ENCODE measurements at places on chromosomes 1 and 21.
A peak's percentile ranks its signal among the peaks of the same experiment; 100 is the strongest.

GRCh38 chr1:233625510-233625981 is 11.6 kb downstream of the KCNK1 start:
- DNase-seq = no peak

DNA sequence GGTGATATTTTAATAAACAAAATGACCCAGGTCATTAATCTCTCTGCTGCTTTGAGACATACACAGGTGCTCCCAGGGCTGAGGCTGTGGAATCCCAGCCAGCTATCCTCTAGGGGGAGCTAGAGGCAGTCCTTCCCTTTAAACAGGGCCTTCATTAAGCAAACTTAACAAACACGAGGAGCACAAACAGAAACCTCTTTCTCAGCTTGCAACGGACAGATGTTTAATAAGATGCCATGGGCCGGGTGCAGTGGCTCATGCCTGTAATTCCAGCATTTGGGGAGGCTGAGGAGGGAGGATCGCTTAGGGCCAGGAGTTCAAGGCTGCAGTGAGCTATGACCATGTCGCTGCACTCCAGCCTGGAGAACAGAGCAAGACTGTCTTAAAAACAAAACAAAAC is 106.7 kb downstream of the HIVEP3 start:
- peak; percentile 73 for DNase-seq

GRCh38 chr1:107140703-107141490 is at the start of gene NTNG1:
NTNG1 (plus strand) TSS chr1:107141039.
- no peak for DNase-seq

DNA sequence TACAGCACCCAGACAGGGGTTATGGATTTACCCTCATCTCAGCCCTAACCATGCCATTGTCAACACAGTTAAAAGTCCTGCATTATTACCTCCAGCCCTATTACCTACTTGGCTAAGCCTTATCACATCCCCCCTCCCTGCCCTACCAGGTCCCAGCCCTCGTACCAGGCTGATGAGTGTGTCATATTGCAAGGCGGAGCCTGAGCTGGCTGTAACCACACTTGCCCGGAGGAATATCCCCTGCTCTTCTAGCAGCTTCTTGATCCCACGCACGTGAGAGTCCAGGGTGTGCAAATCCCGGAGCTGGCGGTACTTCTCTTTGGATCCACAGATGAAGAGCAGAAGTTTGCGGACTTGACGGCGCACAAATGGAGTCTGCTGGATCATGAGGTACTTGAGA is 87.4 kb downstream of the UBR4 start:
- no peak for DNase-seq

DNA sequence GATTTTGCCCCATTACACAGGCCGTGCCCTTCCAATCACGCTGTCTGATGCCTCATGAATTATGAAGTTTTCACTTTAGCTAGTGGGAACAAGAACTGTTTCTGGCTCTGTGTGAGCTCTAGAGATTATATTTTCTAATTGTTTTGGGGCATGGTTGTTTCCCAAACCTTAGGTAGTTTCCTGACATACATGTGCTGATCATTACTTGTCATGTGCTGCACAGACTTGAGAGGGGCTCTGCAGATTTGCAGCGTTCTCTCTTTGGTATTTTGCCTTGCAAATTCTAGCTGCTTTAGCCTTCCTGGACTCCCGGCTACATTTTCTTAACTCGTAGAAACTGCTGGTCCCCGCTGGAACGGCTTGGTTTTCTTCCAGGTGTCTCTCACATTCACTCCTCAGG is 142.1 kb upstream of the IVNS1ABP start:
- DNase-seq = no peak

- no peak for DNase-seq
These were observed 95.5 kb upstream of the TMPRSS2 start for GRCh38 chr21:41603476-41603875.

DNA sequence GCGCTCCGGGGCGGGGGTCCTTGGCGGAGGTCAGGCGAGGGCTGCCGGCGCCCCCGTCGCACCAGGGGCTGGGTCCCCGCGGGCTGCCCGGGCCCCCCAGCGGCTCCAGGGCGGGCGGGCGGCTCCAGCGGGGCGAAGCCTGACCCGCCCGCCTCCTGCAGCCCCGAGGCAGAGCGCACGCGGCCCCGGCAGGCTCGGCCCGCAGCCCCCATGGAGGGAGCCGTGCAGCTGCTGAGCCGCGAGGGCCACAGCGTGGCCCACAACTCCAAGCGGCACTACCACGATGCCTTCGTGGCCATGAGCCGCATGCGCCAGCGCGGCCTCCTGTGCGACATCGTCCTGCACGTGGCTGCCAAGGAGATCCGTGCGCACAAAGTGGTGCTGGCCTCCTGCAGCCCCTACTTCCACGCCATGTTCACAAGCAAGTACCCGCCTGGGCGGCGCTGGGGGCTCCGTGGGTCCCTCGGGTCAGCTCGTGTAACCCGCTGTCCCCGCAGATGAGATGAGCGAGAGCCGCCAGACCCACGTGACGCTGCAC is 817 bp downstream of the KLHL17 start:
- no peak for DNase-seq

DNA sequence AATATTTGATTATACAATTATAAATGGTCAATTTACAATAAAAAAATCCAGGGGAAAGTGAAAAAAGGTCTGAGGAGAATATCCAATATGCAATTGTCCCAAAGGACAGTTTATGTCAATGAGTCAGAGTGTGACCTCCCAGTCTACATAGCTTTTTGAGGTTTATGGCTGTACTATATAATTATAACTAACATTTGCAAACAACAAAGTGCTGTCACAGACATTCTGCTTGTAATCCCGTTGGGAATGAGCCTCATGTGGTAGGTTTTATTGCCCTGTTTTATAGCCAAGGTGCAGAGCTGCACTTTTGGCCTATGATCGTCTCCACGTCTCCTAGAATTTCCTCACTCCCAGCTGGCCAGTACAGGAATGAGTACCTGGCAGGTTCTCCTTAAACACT is 103.8 kb downstream of the ADSS2 start:
- no peak for DNase-seq

DNA sequence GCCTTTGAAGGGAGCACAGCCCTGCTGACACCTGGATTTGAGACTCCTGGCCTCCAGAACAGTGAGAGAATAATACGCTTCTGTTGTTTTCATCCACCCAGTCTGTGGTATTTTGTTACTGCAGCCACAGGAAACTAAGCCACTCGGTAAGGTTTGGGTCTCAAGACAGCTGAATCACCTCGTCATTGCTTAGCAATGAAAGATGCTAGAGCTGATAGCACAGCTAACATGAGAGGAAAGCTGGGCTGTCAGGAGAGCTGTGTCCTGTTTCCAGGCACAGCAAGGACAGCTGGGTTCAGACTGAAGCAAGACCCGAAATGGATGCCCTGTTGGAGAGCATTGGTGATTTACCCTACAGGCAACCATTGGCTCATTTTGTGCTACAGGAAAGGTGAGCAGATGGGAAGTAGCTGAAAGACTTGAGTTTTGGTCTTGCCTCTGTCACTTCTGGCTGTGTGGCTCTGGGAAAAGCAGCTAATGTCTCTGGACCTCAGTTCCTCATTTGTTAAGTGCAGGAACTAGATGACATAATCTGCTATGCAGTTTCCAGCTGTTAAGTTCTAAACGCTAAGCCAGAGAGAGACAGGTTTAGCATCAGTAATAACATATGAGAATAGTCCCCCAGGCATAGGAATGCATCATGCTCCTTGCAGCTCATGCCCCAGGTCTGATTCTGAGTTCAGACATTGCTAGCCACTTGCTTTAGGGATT is 58.0 kb downstream of the CLIC6 start:
- DNase-seq = peak; percentile 40

DNA sequence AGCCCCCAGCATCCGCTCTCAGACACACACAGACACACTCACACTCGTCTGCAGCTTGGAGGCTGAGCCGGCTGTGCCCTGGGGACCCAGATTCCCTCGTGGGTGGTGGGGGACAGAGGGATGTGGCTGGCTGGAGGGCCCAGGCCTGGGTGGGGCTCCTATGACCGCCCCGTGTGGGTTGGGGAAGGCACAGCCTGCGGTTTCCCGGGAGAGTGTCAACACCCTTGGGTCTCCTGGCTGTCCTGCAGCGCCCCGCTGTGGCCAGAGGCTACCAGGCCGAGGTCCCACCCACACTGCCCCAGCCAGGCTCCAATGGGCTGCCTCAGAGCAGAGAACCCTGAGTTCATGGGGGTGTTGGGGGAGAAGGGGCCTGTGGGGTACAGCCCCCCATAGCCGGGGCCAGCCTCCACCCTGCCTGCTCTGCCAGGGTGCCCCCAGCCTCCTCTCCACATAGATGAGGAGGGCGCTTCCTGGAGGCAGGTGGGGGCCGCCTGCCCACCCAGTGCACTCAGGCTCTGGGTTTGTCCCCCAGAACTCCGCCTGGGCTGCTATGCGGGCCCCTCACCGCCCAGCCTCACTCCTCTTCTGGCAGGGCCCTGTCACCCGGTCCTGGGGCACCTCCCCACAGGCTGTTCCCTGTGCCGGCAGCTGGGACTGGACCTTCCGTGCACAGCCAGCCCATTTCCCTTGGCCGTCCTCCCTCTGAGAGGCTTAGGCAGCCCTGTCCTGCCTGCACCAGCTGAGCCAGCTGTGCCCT is at the start of gene TTC34:
Gene TTC34, minus strand, starts transcription at position 159 of the 757 bp plus-strand sequence. CDS start 866 bp downstream, outside the sequence.
- DNase-seq = peak; percentile 47

DNA sequence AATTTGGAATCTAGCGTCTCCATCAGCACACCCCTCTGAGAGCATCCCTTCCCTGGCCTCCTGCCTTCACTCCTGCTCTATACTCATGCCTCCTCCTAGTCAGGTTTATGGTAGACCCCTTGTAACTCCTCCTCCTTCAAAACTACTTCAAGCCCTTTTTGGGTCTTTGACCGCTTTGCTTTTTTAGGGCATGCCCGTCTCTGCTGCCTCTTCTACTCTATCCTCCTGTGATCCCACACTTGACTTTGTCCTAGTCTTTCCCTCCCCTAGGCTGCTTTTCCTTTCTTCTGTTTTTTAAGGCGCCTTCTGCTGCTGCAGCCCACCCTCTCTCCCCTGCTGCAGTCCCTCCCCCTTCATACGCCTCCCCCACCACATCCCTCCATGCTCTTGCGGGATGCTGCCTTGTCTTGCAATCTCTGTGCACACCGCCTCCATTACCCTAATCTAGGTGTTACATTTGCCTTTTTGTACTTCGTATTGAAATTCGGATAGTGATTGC is 1.5 kb downstream of the SNX27 start:
- no peak for DNase-seq

DNA sequence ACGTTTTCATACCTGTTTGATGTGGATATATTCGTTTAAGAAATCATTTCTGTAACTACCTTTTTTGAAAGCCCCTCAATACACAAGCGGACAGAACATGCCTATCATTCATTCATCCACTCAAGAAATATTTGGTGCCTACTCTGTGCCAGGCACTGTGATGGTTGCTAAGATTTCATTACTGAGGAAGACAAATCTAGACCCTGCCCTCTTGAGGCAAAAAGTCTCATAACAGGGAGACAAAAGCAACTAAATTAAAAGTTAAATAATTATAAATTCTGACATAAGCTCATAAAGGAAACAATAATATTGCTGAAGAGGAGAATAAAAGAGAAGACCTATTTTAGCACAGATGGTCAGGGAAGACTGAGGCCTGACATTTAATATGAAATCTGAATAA is 203.5 kb upstream of the ZNHIT6 start:
- DNase-seq = no peak

- no peak for DNase-seq
These were observed 4.5 kb upstream of the TOR3A start for GRCh38 chr1:179077396-179077795.

DNA sequence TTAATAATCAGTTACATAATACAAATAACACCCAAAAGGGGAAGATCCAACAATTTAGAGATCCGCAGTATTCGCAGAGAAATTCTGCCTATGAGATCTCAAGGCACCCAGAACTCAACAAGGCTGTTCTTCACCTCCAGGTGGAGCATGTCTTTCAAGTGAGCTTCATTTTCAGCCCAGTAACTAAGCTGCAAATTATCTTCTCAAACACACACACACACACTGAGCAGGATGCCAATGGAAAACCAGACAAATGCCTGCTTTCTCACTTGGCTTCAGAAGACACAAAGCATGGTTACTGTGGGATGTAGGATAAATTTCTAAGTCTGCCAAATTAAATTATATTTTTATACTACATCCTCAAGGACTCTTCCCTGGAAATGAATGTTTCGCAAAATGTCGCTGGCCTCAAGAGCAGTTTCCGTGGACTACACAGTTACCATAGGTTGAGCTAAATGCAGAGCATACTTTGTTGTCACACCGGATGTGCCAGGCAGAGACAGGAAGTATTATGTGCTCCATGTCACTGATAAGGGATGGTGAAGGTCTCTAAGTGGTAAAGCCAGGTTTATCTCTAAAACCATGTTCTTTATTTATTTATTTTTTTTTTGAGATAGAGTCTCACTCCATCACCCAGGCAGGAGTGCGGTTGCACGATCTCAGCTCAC is 30.3 kb downstream of the UBR4 start:
- DNase-seq = peak; percentile 55

GRCh38 chr1:161721738-161722343 is 497 bp downstream of the FCRLB start:
- peak; percentile 55 for DNase-seq

- DNase-seq = no peak
These were observed 74.3 kb upstream of the PAX7 start for GRCh38 chr1:18556364-18556763.

DNA sequence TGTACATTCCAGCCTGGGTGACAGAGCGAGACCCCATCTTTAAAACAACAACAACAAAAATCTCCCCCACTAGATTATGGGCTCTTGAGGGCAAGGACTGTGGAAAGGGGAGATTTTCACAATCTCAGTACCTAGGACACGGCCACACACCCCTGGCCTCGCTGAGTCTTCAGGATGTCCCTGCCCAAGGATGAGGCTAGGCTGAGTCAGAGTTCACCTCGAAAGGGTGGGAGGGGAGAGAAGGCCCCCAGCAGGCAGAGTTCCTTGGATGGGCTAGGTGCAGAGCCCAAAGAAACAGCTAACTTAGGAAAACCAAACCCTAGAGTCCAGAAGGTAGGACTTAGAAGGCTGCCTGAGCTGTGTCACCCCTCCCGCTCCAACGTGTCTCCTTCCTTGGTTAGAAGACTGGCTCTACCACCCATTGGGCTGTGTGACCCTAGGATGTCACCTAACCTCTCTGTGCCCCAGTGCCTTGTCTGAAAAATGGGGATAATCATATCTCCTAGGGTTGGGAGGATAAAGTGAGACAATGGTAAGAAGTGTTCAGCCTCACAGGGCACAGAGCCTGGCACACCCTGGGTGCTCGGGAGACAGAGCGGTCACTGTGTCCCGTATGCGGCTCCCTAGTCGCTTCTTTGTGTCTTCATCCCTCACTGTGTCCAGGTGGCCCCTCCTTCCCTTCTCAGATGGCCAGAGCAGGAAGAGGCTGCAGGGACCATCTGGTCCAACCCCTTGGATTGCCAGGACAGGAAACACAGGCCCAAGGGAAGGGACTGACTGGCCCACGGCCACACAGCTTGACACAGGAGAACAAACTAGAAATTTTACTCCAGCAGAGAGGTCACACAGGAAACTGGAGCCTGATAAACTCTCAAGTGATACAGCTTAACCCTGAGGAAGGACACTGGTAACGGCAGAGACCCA is 11.2 kb downstream of the TRIM62 start:
- no peak for DNase-seq
